ENCODE measurements at places on chromosomes 4 and X. TPM values are rescaled to one million over a fixed set of nuclear protein-coding genes. Genes with fewer than 3 reads are reported as not detected.

GRCh38 chr4:42715807-42716482 is 59.0 kb upstream of the ATP8A1 start:
- DNase-seq, result no peak
- no peaks in the 10 kb centered on the region for H3K4me1 ChIP-seq
- H3K36me3 ChIP-seq, result no peaks in the 10 kb centered on the region
- H3K27me3 ChIP-seq, result no peaks in the 10 kb centered on the region

GRCh38 chr4:82403725-82404124 is 26.5 kb downstream of the HNRNPDL start:
- no peaks in the 10 kb centered on the region for H3K36me3 ChIP-seq
- no peak overlapping the region for H3K4me3 ChIP-seq
- no peaks in the 10 kb centered on the region for H3K4me1 ChIP-seq
- H3K27me3 ChIP-seq, result no peaks in the 10 kb centered on the region
- DNase-seq, result no peak

- H3K27ac ChIP-seq, result no peak overlapping the region
- DNase-seq, result no peak
- no peaks in the 10 kb centered on the region for H3K36me3 ChIP-seq
- H3K4me1 ChIP-seq, result no peaks in the 10 kb centered on the region
Measured at GRCh38 chr4:7524843-7525242, 90.1 kb upstream of the PSAPL1 start.

The USP17L24 gene
- not detected for total RNA-seq

GRCh38 chr4:4704267-4704666 is 155.2 kb upstream of the MSX1 start:
- no peaks in the 10 kb centered on the region for H3K4me1 ChIP-seq
- no peaks in the 10 kb centered on the region for H3K27me3 ChIP-seq
- no peak overlapping the region for H3K4me3 ChIP-seq
- no peak for DNase-seq
- H3K27ac ChIP-seq, result no peak overlapping the region

- no peak for DNase-seq
- no peaks in the 10 kb centered on the region for H3K36me3 ChIP-seq
- H3K27ac ChIP-seq, result no peak overlapping the region
- H3K27me3 ChIP-seq, result peaks cover 21% of the 10 kb centered on the region
Measured at GRCh38 chr4:6500481-6501140, 28.2 kb upstream of the PPP2R2C start.

The PDCL2 gene
- 1.2 TPM for total RNA-seq

The FAM47E gene
- 4.8 TPM for total RNA-seq

DNA sequence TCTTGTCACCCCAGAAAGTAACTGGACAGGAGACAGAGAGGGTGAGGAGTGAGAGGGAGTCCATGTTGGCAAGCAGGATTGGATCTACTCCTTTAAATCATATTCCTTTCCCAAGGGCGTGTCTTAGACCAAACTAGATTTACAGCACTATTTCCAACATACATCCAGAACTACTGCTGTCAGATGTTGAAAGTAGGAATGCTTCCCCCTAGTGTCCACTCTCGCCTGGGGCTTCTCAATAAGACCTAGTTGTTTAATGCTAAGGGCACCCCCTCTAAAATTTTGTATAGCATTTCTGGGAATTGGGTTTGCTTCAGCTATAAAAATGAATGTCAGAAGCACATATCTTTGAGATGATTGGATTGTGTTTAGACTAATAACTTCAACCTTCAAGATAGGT is 13.3 kb downstream of the OFD1 start:
- no peak overlapping the region for H3K4me3 ChIP-seq
- no peaks in the 10 kb centered on the region for H3K4me1 ChIP-seq

DNA sequence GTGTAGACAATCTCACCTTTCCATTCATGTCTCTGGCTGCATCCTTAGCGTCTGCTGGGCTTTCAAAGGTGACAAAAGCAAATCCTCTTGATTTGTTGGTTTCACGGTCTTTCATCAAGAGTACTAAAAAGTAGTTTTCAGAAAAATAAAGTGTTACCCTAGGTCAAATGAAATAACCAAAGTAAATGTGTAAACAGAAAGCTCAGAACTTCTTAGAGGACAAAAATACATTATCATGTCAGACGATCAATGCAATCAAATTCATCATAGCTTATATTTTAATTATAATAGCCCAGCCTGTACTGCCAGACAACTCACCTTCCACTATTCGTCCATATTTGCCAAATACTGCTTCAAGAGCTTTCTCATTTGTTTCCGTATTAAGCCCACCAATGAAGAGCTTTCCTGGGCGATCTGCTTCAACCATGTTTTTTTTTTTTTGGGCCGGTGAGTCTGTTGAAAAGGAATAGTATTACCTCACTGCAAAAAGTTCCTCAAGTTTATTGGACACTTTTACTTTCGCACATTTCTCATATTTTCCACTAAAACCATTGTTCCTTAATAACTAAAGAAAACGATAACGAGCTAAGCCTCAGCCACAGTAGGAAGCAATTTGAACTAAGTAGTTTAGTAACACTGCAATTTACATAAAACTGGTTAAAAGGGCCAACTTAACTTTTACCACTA is 1.4 kb downstream of the RBMX start:
- H3K4me1 ChIP-seq, result peaks cover 22% of the 10 kb centered on the region
- no peak for DNase-seq
- H3K27ac ChIP-seq, result peak overlapping the region; percentile 88
- H3K27me3 ChIP-seq, result no peaks in the 10 kb centered on the region
- H3K4me3 ChIP-seq, result peak overlapping the region; percentile 91
- H3K36me3 ChIP-seq, result peaks cover 57% of the 10 kb centered on the region

All from K562 (cell line).